ENCODE measurements at places on chromosomes 11 and 22. TPM values are rescaled to one million over a fixed set of nuclear protein-coding genes. Genes with fewer than 3 reads are reported as not detected.

Gene OR4A16
- not detected for total RNA-seq

Gene MPEG1
- 0.06 TPM for total RNA-seq

Gene DMC1
- total RNA-seq = 1.5 TPM

Gene CCDC116
- 0.13 TPM for total RNA-seq

Gene MPPED1
- not detected for total RNA-seq

Gene YPEL1
- 8.3 TPM for total RNA-seq

Gene SEPTIN3
- 0.06 TPM for total RNA-seq

Gene SLC1A2
- total RNA-seq = not detected

Gene PATE4
- total RNA-seq = under 0.01 TPM

Gene HTR3A
- not detected for total RNA-seq

Gene NPAS4
- total RNA-seq = not detected

Gene NXF1
- total RNA-seq = 50.6 TPM

Gene ME3
- 34.8 TPM for total RNA-seq

Gene CABP4
- 3.1 TPM for total RNA-seq

Gene VSIG10L2
- not detected for total RNA-seq

Gene MISFA
- total RNA-seq = 0.82 TPM

Gene B3GAT1
- total RNA-seq = not detected

Gene AGBL2
- 0.31 TPM for total RNA-seq

Gene NPTXR
- total RNA-seq = 0.16 TPM

Gene RTL10
- 62.2 TPM for total RNA-seq

Gene ANKK1
- not detected for total RNA-seq

Gene HBB
- total RNA-seq = not detected

Gene TTC28
- 22.2 TPM for total RNA-seq

Gene TEX12
- total RNA-seq = not detected

Gene OVCH2
- not detected for total RNA-seq

Gene APOBEC3H
- 0.19 TPM for total RNA-seq

Gene C11orf97
- not detected for total RNA-seq

Gene TRIM5
- 116 TPM for total RNA-seq

Gene CLDN5
- total RNA-seq = 926 TPM

Gene MS4A1
- total RNA-seq = not detected

Gene GAB2
- 11.7 TPM for total RNA-seq

Gene PHLDB1
- 62.4 TPM for total RNA-seq

Gene LRRC74B
- total RNA-seq = not detected

Gene ELMOD1
- total RNA-seq = 0.31 TPM

Gene VSIG2
- 1.1 TPM for total RNA-seq

Gene CSNK2A3
- total RNA-seq = 7.4 TPM

Gene FAM118B
- 15.7 TPM for total RNA-seq

Gene TMEM86A
- 4.2 TPM for total RNA-seq
